ENCODE measurements at places on chromosomes 4 and X.

- no peak for DNase-seq
These were observed 174.5 kb upstream of the DKK2 start for GRCh38 chr4:107210450-107211239.

GRCh38 chr4:21901831-21902230, 46.7 kb downstream of the KCNIP4 start:
- DNase-seq: no peak

DNA sequence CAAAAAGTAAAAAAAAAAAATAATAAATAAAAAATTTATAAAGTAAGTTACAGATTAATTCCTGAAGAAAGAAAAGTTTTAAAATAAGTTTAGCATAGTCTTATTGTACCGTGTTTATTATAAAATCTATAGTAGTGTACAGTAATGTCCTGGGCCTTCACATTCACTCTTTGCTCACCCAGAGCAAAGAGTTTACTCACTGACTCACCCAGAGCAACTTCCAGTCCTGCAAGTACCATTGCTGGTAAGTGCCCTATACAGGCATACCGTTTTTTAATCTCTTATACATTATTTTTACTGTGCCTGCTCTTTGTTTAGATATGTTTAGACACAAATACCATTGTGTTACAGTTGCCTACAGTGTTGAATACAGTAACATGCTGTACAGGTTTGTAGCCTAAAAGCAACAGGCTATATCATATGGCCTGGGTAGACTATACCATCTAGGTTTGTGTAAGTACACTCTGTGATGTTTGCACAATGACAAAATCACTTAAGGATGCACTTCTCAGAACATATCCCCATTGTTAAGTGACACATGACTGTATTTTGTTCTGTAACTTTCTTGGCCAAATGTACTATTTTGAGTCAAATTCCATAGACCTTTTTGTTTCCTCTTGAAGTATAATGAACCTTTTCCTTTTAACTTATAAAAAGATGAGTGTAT, 199.0 kb upstream of the NUDT6 start:
- no peak for DNase-seq

- DNase-seq: no peak
These were observed 6.0 kb upstream of the CENPE start for GRCh38 chr4:103204111-103204510.

- no peak for DNase-seq
These were observed at the start of gene SPARCL1 for GRCh38 chr4:87529187-87529586. SPARCL1 (minus strand) TSS chr4:87529376; CDS start chr4:87499574, 29,802 bp downstream.

GRCh38 chrX:10047631-10048030, 80.5 kb downstream of the CLDN34 start:
- no peak for DNase-seq

- no peak for DNase-seq
These were observed 28.2 kb downstream of the ODAPH start for GRCh38 chr4:75584067-75584466.

DNA sequence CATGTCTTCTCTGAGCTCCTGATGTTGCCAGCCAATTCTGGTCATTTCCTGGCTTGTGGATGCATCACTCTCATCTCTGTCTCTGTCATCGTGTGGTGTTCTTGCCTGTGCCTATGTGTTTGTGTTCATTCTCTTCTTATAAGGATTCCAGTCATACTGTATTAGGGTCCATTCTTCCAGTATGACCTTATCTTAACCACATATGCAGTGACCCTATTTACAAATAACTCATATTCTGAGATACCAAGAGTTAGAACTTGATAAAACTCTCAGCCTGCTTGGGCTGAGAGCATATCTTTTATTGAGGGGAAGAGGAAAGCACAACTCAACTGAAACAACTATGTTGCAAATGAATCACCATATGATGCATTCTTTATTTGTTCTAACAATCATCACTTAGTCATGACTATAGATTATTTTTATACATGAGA, 189.0 kb upstream of the ANXA10 start:
- no peak for DNase-seq

DNA sequence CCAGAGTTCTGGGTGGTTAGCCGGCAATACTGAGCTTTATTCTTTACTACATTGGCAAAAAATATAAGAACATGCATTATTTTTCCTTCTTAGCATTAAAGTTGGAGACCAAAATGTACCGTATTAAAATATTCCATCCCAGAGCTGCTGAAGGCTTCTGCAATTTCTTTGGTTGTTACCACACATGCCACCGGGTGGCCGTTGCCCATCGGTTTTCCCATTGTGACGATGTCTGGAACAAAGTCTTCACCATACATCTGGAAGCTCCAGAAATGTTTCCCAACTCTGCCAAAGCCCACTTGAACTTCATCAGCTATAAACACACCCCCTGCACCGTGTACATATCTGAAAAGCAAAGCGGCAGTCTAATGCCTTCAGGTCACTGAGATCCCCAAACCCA, 13.7 kb downstream of the ETNPPL start:
- DNase-seq: no peak

DNA sequence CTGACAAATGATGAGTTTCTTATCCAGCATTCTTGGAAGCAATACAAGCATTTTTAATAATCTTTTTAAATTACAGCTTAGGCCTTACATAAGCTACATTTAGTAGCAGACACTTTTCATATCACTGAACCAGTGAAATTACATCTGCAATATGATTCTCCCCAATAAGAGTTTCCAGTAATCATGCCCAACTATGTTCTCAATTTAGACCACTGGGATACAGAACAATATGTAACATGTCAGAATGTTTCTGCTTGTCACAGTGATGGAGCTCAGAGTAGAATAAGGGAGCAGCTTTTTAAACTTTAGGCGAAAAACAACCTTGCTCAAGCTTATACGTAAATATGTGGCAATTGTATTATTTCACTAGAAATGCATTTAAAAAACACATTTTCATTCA, 1132.2 kb downstream of the FAT4 start:
- no peak for DNase-seq

GRCh38 chr4:168647646-168648375, 151.0 kb downstream of the PALLD start:
- no peak for DNase-seq

DNA sequence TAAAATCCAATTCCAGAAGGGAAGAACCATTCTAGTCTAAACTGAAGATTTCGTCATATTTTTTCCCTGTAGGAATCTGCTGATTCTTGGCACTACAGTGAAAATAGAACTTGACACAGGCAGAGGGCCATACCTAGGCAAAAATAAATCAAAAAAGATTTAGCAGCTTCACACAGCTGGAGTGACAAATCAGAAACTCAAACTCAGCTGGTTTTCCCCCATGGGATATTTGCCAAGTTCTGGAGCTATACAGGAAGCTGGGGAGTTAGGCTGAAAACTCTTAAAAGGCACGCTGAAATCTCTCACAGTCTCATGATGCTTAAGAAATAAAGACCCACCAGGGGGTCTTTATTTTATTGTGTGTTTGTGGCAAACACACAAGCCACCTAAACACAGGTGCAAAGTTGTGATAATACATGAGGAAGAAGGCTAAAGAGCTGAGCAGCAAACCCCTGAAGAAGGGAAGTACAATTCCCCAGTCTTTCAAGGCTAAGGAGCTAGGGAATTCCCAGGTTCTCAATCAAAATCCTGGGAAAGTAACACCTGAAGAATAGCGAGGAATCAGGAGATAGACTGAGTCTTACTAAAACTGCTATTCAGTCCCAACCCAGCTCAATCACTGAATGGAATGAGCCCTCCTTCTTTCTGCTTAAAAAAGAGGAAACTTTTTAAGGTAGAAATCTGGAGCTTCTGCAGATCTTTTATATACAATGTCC, 32.1 kb upstream of the BEND2 start:
- no peak for DNase-seq

- no peak for DNase-seq
These were observed 103.2 kb downstream of the HMX1 start for GRCh38 chr4:8768357-8768999.

GRCh38 chr4:15182600-15183220, 180.4 kb downstream of the CPEB2 start:
- DNase-seq: peak; percentile 48

DNA sequence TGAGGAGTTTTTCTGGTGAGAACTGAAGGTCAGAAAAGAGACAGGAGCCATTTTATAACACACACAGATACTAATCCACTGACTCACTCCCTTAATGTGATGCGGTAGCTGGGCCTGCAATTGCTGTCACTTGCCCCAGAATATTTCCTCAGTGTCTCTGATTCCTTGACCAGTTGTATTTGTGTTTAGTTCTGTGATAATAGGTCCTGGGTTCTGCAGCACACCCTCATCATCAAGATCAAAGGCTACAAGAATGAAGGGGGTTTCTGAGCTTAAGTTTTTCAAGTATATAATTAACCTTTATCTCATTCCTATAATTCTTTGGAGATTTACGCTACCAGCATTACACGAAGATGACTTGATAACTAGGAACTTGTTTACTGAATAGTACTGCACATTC, 576.5 kb upstream of the CPXCR1 start:
- DNase-seq: no peak

- no peak for DNase-seq
These were observed 63.6 kb upstream of the MAP3K15 start for GRCh38 chrX:19578956-19579355.

DNA sequence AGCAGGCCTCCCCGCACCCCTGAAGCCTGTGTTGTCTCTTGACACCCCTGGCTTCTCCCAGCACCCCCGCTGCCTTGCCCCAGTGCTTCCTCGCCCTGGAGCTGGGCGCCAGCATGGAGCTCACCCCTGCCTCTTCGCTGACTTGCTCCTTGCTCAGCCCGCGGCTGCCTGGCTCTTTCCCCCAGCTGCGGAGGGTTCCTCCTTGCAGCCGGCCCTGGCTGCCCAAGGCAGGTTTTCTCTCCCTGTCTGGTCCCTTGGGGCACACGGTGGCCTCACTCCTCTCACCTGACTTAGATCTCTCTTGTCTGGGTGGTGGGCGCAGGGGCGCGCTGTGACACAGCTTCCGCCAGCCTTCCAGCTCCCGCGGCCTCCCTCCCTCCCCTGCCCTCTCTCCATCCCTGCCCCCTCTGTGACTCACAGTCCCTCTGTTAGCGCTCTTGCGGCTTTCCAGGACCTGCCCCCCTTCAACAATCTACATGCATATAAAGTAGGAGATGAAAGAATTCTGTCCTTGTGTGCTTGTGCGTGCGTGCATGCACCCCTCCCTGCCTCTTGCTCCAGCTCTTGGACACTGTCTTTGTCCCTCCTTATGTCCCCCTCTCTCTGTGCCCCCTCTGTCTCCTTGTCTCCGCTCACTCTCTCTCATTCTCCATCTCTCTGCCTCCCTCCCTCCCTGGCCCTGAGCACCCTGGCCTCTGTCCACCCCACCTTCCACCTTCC, 2.2 kb downstream of the PLXNB3 start:
- no peak for DNase-seq

DNA sequence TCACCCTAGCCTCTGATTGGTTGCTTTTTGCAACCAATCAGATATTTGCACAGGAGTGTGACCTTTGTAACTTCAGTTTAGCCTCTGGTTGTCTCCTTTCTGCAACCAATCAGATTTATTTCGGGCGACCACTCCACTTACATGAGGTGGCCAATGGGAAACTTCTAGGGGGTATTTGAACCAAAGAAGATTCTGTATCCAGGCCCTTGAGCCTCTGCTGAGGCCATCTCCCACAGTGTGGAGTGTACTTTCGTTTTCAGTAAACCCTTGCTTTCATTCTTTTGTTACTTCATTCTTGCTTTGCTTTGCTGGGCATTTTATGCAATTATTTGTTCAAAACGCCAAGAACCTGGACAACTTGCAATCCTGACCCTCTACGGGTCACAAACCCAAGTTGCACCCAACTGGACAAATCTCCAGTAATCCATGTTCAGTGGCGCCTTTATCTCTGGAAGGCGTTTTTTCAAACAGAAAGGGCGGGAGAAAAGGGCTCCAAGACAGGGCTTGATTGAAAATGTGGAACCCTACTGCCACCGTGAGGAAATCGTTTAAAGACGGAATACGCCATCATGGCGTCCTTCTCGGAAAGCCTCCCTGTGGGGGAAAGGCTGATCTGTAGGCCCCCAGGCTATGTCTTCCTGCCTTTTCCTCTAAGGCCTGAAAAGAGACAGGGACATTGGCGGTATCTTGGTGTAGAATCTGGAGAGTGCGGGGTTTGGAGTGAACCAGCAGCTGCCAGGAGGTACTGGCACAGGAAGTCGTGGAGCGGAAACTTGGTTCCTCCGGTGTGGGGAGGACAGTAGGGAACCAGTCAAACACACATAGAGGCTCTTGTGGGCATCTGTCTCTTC, 184.6 kb downstream of the OR13H1 start:
- DNase-seq: no peak

DNA sequence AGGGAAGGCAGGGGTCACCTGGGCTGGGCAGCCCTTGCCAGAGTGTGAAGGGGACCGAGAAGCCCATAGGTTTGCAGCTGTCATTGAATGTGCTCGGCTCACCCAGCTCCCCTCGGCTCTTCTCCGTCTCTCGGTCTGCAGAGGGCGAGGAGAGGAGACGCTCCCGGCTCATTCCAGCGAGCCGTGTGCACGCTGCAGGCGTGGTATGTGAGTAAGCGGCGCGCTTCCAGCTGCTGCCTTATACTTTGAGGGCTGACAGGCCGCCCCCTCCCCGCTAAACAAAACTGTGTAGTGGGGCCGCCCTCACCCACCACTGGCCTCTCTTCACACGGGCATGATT, 23.0 kb upstream of the BCORL1 start:
- DNase-seq: no peak

DNA sequence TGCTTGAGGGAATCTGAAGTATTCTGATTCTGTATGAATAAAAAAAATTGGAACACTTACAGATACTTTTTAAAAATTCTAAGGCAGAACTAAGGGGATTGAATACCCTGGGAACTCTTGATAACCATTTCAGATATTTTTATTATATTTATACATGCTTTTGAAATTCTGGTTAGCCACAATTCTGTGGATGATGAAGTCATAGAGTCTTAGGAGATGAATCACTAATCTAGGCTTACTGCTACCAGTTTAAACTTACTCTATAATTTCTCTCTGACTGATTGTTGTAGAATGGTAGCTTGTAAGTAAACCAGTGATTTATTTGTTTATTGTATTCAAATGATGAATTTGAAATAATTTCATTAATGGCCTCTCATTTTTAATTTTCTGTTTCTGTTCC, 11.4 kb upstream of the SLAIN2 start:
- no peak for DNase-seq

- DNase-seq: no peak
These were observed 45.7 kb downstream of the ARHGAP10 start for GRCh38 chr4:147777456-147778091.

GRCh38 chr4:180528003-180528402, 1715.2 kb upstream of the TENM3 start:
- no peak for DNase-seq

GRCh38 chr4:55675196-55675793, 39.2 kb upstream of the NMU start:
- no peak for DNase-seq

DNA sequence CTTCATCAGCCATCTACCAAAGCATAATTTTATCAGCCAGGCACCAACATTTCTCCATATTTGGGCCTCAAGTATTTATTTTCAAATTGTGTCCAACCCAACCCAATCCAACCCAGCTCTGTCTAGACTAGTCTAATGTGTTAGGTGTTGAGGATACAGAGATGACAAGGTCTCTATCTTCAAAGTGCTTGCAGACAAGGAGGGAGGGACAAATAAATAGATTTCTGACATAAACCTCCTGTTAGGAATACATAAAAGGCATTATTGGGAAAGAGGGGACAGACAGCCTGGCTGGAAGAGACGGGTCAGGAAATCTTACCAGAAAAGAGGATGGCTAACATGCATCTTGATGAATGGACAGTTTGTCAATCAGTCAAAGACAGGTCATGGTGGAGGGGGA, 115.4 kb upstream of the RPS6KA3 start:
- no peak for DNase-seq
